Transverse colon (tissue), 4 donors: ENCODE measurements at places on chromosomes 7 and 10. TPM values are rescaled to one million over a fixed set of nuclear protein-coding genes. Genes with fewer than 3 reads are reported as not detected.
A peak's percentile ranks its signal among the peaks of the same experiment; 100 is the strongest.

The UTF1 gene
- total RNA-seq, result not detected

The TBC1D12 gene
- total RNA-seq, result 58.0 TPM

The SLC26A4 gene
- total RNA-seq, result 0.16 TPM

The TFR2 gene
- 0.60 TPM for total RNA-seq

The CLCN1 gene
- total RNA-seq, result not detected

The ANKRD30A gene
- not detected for total RNA-seq

The PLPP4 gene
- total RNA-seq, result not detected

- peak; percentile 34 for DNase-seq
Observed at GRCh38 chr10:60816628-60817397, 38.5 kb downstream of the CDK1 start.

- no peak for DNase-seq
Observed at GRCh38 chr10:126110489-126111180, 214.3 kb downstream of the FANK1 start.

GRCh38 chr7:145534301-145534700 is 582.3 kb upstream of the CNTNAP2 start:
- DNase-seq, result no peak

DNA sequence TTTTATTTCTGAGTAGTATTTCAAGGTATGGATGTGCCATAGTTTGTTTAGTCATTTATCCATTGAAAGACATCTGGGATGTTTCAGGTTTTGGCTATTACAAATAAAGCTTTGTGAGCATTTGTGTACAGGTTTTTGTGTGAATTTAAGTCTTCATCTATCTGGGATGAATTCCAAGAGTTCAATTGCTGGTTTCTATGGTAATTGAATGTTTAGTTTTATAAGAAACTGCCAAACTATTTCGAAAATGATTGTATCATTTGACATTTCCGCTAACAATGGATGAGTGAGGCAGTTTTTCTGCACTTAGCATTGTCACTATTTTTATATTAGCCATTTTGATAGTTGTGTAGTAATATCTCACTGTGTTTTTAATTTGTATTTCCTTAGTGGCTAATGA is 99.4 kb downstream of the WDFY4 start:
- DNase-seq, result no peak

DNA sequence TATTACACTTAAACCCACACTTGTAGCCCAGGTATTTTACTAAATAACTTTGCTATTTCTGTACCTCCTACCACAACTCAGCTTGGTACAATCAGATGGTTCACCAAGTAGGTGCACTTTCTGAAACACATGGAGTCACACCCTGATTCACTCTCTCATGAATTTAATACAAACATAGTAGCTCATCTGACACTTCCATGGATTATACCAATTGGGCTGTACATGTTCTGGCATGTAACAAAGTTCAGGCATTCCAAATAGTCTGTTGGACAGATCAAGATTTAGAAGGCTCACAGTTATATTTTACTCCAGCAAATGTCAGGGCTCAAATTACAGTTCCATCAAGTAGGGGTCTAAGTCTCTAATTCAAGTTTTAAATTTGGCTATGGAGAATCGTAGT is 62.2 kb upstream of the RNF148 start:
- DNase-seq, result no peak

- DNase-seq, result no peak
Observed at GRCh38 chr10:80468806-80469421, 14.8 kb downstream of the TSPAN14 start.

DNA sequence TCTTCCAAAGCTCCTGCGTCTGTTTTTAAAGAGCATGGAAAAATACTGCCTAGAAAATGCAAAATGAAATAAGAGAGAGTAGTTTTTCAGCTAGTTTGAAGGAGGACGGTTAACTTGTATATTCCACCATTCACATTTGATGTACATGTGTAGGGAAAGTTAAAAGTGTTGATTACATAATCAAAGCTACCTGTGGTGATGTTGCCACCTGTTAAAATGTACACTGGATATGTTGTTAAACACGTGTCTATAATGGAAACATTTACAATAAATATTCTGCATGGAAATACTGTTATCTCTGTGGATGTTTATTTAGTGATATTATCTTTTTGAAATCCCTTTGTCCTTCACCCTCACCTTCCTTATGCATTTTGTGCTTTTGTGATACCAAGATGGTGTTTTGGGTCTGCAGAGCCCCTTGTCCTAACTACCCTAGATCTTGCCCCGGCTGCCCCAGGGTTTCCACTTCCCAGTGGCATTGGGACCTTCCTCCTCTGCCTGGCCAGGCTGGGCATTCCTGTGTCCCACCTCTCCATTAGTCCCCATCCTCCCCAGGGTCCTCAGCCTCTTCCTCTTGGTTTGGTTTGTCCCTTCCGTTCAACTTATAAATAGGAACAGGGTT is 5.2 kb downstream of the IGFBP1 start:
- DNase-seq, result no peak

DNA sequence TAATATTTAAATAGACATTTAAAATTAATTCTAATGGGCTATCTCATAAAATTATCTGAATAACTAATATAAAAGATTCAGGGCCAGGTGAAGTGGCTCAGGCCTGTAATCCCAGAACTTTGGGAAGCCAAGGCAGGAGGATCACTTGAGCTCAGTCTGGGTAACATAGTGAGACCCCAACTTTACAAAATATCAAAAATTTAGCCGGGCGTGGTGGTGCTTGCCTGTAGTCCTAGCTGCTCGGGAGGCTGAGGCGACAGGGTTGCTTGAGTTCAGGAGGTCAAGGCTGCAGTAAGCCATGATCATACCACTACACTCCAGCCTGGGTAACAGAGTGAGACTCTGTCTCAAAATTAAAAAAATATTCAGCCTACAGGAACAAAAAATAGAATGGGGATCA is 12.5 kb downstream of the NOBOX start:
- DNase-seq, result no peak

DNA sequence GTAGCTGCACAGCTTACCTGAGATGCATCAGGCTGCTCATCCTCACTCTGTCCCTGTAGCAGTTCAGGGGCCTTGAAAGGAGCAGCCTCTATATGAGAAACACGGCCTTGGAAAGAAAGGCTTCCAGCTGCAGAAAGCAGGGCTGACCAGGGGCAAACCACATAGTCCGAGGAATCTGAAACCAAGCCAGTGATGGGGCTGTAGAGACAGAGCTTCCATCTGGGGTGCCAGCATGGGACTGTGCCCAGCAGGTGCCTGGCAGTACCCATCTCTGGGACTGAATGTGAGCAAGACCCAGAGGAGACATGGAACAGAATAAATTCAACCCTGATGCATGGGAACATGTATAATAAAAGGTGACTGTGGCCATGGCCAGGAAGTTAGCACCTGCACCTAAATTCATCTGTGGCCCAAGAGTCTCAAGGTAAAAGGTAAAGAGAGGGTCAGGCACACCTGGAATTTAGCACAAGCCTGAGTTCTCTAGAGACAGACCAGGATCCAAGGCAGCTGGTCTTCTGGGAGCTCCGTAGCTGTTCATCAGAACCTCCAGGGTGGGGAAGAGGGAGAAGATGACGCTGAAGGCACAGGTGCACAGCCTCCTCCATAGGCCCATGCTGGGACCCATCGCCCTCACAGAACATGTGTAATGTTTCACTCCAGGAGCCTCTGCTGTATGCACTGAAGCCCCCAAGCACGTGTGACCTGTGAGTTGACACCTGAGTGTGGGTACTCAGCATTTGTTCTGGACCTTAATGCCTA is 25.3 kb downstream of the FRMPD2 start:
- no peak for DNase-seq

GRCh38 chr7:95899919-95900513 is 127.7 kb downstream of the DYNC1I1 start:
- DNase-seq, result no peak

- no peak for DNase-seq
Observed at GRCh38 chr7:70486977-70487376, 645.0 kb upstream of the GALNT17 start.

GRCh38 chr10:32893434-32893833 is 64.6 kb downstream of the ITGB1 start:
- no peak for DNase-seq

DNA sequence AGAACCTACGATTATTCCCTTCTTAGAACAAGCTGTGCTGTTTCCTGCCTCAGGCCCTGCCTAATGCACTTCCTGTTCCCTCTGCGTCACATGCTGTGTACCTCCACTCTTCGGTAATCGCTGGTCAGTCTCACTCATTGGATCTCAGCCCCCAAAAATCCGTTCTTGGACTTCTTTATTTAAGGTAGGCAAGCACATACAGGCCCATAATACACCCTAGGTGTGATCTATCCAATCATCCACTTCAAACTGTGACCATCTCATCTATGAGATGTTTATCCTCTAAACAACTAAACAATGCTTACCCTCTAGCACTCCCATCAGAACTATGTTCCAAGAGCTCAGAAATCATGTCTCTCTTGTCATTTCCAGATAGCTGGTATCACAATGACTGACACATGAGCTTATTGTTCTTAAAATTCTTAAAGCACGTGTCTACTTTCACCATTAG is 83.9 kb downstream of the CADPS2 start:
- DNase-seq, result no peak

GRCh38 chr7:149884016-149884415 is 10.2 kb downstream of the ATP6V0E2 start:
- no peak for DNase-seq

- peak; percentile 80 for DNase-seq
Observed at GRCh38 chr10:26714415-26715136, 17.1 kb downstream of the PDSS1 start.

- no peak for DNase-seq
Observed at GRCh38 chr7:8133188-8133848, 128.6 kb downstream of the ICA1 start.

DNA sequence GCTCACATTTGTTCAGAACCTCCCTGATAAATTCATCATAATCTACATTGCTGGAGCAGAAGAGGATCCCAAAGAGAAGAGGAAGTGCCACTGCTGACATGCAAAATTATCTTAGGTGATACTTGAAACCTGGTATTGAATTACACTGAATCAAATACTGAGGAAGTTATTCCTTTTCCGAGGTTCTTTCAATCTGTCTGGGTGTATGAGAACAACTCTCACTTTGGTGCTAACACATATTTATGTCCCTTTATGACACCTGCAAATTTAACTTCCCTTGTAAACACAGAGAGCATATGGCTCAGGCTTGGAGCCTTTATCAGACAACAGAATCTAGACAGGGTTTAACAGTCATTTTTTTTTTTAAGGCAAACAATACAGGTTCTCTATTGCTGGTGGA is 131.4 kb downstream of the SRPK2 start:
- no peak for DNase-seq

DNA sequence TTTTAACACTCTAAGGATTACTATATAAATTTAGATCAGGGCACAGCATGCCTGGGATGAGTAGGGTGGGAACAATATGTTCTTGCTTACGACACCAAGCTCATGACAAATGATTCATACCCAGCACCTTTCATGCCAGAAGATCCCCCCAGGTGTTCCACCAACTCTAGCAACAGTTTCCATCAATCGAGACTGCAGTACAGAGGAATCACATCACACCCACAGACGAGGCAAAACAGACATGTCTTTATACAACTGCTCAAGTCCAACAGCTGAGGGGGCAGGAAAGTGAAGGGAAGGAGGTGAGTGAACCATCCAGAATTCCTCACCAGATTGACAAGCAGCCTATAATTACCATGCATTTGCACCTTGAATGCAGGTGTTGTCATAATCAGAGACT is 3.6 kb downstream of the SORCS1 start:
- no peak for DNase-seq

GRCh38 chr7:134395604-134396003 is 63.3 kb downstream of the AKR1B1 start:
- DNase-seq, result no peak
